Mesendoderm (in vitro differentiated cells): ENCODE measurements at places on chromosomes 7 and 10.
A peak's percentile ranks its signal among the peaks of the same experiment; 100 is the strongest.

DNA sequence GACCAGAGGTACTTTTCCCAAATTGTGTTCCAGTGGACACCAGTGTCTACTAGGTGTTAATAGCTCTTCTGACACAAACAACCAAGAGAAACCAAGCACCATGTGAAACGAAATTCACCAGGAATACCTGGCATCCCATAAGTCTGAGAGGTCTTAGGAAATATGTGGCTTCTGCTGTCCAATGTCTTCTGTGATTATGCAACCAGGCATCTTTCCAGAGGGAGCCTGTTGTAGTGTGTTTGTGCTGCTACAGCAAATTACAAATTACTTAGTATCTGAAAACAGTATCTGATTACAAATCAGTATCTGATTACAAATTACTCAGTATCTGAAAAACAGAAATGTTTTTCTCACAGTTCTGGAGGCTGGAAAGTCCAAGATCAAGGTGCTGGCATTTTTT, 133.6 kb upstream of the NPVF start:
- H3K4me1 ChIP-seq = no peaks in the 10 kb centered on the region
- DNase-seq = no peak
- H3K27me3 ChIP-seq = no peaks in the 10 kb centered on the region
- H3K4me3 ChIP-seq = no peak overlapping the region
- H3K27ac ChIP-seq = no peak overlapping the region
- no peaks in the 10 kb centered on the region for H3K36me3 ChIP-seq

DNA sequence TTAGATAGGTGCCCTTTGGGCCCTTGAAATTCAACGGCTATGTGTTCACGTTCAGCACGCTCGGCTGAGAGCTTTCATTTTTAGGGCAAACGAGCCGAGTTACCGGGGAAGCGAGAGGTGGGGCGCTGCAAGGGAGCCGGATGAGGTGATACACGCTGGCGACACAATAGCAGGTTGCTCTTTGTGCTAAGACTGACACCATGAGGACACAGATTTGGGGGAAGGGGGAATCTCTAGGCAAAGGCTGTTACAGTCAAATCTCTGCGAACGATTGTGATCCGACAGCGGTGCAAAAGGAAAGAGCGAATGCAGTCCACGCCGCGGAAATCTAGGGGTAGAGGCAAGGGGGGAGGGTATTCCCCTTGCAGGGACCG, 667 bp downstream of the KLLN start:
- no peaks in the 10 kb centered on the region for H3K36me3 ChIP-seq
- peak overlapping the region; percentile 100 for H3K27ac ChIP-seq
- DNase-seq = peak; percentile 73
- no peaks in the 10 kb centered on the region for H3K27me3 ChIP-seq

DNA sequence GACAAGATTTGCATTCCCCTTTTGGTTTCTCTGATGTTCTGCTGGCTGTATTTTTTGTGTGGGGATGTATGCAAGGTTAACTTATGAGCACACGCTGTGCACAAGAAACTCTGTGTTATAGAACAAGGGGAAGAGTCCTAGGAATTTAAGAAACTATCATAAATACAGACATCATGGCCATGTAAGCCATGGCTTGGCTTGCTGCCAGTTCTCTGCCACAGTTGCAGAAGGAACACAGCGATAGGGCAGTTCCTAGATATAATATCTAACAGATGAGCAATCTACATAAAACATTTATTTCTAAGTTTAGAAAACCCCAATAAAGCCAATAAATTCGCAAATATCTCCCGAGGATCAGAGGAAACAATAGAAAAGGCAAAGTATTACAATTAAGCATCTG, 153.3 kb downstream of the LRRTM3 start:
- no peak for DNase-seq
- no peaks in the 10 kb centered on the region for H3K27me3 ChIP-seq
- no peak overlapping the region for H3K4me3 ChIP-seq
- no peak overlapping the region for H3K27ac ChIP-seq

- no peak overlapping the region for H3K4me3 ChIP-seq
- H3K27ac ChIP-seq = no peak overlapping the region
- H3K4me1 ChIP-seq = peaks cover 3% of the 10 kb centered on the region
- no peak for DNase-seq
- H3K36me3 ChIP-seq = no peaks in the 10 kb centered on the region
These were observed 6.9 kb upstream of the HILPDA start for GRCh38 chr7:128448751-128449302.

GRCh38 chr10:127908106-127908958, 1.4 kb downstream of the PTPRE start:
- H3K4me3 ChIP-seq = no peak overlapping the region
- no peaks in the 10 kb centered on the region for H3K4me1 ChIP-seq
- H3K36me3 ChIP-seq = no peaks in the 10 kb centered on the region
- DNase-seq = no peak
- peaks cover 9% of the 10 kb centered on the region for H3K27me3 ChIP-seq
- H3K27ac ChIP-seq = no peak overlapping the region
